Activated T-helper 1 cell treated with anti-CD3 and anti-CD28 coated beads, Interleukin-2, amount 50 U/mL, for 16 hours (primary cell): ENCODE measurements at places on chromosomes 5 and 9.

GRCh38 chr5:142684508-142685041, 1.3 kb downstream of the FGF1 start:
- DNase-seq, result no peak

DNA sequence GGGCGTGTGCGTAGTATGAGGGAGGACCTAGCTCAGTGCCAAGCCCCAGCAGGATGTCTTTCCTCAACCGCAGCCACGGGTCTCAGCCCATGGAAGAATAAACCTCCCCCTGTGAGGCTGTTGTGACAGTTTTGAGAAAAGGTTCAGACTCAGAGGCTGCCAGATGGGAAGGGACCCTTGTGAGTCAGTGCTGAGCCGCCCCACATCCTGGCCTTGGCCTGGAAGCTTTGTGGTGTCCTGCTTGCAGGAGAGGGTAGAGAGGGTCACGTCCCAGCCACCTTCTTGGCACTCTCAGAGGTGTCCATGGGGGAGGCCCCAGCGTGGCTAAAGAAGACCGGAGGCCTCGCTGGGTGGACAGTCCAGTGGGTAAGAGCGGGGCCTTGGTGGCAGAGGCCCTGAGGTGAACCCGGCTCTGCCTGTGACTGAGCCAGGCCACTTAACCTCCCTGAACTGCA, 2.8 kb downstream of the GRHPR start:
- DNase-seq, result no peak

GRCh38 chr5:7925961-7926695, 57.2 kb downstream of the MTRR start:
- no peak for DNase-seq

GRCh38 chr9:70791936-70792335, 329.5 kb downstream of the TRPM3 start:
- DNase-seq, result no peak

GRCh38 chr5:125316915-125317535, 570.6 kb upstream of the ZNF608 start:
- no peak for DNase-seq

DNA sequence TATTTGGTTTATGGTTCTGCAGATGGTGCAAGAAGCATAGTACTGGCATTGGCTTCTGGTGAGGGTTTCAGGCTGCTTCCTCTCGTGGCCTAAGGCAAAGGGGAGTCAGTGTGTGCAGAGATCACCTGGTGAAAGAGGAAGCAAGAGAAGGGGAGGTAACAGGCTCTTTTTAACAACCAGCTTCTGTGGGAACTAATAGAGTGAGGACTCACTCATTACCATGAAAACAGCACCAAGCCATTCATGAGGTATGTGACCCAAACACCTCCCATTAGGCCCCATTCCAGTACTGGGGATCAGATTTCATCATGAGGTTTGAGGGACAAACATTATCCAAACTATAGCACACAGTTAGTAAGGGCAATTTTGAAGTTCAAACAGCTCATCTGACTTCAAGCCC, 263.5 kb downstream of the TMEM38B start:
- no peak for DNase-seq

DNA sequence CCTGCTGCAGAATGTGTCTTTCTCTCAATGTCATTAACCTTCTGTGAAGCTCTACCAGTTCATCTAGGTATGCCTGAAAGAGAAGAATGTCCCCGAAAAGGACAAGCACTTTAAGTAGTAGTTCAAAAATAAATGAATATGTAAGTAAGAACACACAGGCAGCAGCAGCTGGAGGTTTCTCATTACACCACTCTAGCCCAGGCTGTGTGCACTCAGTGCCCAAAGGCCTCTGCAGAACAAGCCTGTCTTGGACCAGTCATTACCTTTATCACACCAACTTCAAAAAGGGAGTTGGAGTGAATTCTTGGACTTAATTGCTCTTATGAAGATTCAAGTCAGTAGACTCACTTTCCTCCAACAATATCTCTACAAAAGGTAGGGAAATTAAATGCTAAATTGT, 268.8 kb downstream of the MLLT3 start:
- DNase-seq, result no peak

DNA sequence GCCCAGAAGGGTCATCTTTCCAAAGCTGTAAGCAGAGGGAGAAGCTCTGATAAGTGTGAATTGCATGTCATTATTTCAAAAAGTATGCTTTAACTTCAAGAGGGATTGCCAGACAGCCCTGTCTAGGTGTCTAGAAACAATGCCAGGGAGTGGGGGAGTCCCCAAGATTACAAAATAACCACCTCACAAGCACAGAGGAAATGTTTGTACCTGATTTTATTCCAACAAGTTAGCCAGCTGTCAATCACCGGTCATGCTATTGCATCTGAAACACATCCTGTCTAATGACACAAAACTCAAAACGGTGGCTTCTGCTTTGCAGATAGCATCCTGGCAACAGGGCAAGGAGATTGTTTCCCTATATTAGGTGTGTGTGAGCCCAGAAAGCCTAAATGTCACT, 154.2 kb upstream of the WWC1 start:
- DNase-seq, result no peak

GRCh38 chr9:3292311-3292710, 233.5 kb downstream of the RFX3 start:
- no peak for DNase-seq

GRCh38 chr9:25284365-25284764, 393.9 kb downstream of the TUSC1 start:
- no peak for DNase-seq

GRCh38 chr9:74824654-74825053, 63.1 kb downstream of the TRPM6 start:
- no peak for DNase-seq

- DNase-seq, result no peak
Observed at GRCh38 chr9:6351737-6352136, 23.6 kb downstream of the TPD52L3 start.
